ENCODE measurements at places on chromosomes 7 and 10.
A peak's percentile ranks its signal among the peaks of the same experiment; 100 is the strongest.

GRCh38 chr7:111390000-111390399 is 172.3 kb downstream of the IMMP2L start:
- DNase-seq: no peak

DNA sequence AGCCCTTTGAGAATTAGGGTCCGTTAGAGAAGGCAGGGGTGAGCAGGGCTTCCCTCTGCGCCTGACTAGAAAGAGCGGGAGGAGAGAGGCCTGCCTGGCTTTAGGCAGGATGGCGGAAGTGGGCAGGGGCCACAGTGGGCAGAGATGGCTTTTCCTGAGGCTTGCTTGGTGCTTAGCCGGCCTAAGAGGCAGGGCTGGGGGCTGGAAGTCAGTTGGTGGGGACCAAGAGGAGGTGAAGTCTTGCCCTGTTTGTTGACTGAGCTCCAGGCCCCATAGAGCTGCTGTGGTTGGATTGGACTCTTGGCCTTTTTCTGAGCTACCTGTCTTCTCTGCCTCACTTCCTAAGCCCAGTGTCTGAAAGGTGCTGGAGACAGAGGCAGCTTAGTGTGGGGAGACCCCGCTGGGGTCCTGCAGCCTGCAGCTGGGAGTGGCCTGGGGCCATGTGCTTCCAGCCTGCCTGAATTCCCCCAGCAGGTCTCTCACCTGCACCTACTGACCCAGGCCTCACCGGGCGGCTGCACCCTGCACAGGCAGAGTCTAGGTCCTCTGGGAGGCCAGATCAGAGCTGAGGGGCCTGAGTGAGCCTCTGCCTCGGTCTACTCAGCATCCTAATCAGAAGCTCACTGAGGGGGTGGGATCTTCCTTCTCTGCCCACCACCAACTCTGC is 4.8 kb downstream of the FAM241B start:
- no peak for DNase-seq

GRCh38 chr10:129193148-129193547 is 273.9 kb upstream of the MGMT start:
- no peak for DNase-seq

DNA sequence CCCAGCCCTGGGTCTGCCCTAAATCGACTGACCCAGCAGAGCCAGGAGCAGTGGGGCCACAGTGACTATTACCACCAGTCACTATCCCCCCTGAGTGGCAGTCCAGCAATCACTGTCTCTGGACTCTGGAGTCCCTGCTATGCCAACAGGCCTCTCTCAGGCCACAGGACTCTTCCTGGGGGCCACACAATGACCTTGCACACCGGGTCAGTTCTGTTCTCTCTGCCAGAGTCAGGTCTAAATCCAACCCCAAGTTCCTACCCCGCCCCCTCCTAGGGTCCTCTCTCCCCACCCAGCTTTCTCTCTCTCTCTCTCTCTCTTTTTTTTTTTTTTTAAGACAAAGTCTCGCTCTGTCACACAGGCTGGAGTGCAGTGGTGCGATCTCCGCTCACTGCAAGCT is 21.6 kb downstream of the GRID2IP start:
- no peak for DNase-seq

DNA sequence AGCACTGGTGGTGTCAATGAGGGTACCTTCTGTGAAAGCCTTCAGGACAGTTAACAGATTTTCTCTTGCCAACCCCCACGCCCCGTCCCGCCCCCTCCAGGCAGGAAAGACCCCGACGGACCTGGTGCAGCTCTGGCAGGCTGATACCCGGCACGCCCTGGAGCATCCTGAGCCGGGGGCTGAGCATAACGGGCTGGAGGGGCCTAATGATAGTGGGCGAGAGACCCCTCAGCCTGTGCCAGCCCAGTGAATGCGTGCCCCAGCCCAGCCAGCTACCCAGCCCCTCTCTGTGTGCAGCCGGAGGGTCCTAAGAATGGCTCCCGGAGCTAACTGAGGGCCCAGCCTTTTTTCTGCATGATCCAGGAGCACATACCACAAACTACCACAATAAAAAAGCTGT is 713 bp upstream of the HOGA1 start:
- no peak for DNase-seq

GRCh38 chr7:80634505-80634904 is 3.9 kb upstream of the CD36 start:
- DNase-seq: no peak

- no peak for DNase-seq
Measured at GRCh38 chr7:158068853-158069252, 518.8 kb downstream of the PTPRN2 start.

DNA sequence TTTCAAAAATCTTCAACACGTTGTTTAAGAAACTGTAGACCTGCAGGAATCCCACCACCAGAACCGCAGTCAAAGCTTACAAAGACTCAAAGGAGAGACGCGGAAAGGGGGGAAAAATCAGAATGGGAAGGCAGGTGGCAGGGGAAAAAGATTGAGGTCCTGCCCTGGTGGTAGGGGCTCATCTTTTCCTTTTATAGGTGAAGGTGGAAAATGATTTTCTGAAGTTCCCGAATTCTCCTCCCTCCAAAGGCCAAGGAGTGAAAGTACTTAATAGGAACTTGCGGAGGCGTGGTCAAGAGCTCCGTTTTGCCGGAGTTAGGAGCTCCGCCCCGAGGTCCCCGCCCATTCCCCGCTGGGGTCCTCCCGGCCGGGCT is 724 bp downstream of the BBIP1 start:
- DNase-seq: peak; percentile 93

- DNase-seq: no peak
Measured at GRCh38 chr10:128938558-128938957, 528.5 kb upstream of the MGMT start.

DNA sequence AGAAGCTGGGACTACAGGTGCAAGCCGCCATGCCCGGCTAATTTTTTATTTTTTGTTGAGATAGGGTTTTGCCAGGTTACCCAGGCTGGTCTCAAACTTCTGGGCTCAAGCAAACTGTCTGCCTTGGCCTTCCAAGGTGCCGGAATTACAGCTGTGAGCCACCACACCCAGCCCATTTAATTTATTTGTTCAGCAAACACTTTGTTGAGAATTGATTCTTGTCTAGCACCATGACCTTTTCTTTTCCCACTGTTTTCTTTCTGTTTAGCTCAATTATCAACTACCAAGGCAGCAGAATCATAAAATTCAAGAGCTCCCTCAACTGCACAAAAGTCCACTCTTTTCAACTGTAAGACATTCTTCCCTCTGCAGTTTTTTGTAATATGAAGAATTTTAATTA is 47.8 kb upstream of the PARD3 start:
- no peak for DNase-seq

DNA sequence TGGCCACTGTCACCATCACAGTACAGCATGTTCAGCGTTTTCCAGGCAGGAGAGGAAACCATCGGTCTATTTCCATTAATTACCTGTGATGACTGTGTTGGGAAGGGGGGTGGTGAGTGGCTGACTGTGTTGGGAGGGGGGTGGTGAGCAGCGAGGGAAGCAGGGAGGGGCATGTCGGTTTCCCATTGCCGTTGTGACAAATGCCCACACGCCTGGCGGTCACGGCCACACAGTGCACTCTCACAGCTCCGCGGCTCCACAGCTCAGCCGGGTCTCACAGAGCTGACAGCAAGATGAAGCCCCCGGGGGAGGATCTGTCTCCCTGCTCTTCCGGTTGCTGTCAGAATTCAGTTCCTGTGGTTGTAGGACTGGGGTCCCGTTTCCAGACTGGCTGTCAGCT is 39.0 kb downstream of the AP5Z1 start:
- DNase-seq: no peak

- no peak for DNase-seq
Measured at GRCh38 chr7:45944058-45944457, 23.0 kb upstream of the IGFBP3 start.

DNA sequence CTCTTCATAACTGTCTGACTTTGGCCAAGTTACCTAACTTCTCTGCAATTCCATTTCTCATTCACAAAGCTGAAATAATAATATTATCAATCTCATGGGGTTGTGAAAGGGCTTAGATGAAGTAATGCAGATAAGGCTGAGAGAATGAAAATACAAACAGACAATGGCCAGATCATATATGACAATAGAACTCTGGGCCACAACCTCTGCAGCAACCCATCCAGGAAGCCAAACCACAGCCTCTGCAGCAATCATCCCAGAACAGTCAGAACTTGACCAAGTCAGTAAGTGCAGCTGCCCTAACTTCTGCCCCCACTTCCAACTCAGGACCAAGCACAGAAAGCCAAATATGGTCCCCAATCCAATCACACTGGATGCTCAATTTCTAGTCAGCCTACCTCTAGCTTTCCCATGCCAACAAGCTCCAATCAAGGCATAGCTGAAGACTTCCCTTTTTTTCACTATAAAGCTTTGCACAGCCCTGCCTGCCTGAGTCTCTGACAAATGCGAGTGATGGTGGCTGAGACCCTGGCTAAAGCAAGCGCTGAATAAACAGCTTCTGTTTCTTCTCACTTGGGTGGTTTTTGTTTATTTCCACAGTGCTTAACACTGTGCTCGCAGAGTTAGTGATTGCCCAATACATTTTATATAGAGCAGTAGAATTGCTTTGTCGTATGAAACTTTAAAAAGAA is 34.8 kb upstream of the TNPO3 start:
- peak; percentile 73 for DNase-seq

DNA sequence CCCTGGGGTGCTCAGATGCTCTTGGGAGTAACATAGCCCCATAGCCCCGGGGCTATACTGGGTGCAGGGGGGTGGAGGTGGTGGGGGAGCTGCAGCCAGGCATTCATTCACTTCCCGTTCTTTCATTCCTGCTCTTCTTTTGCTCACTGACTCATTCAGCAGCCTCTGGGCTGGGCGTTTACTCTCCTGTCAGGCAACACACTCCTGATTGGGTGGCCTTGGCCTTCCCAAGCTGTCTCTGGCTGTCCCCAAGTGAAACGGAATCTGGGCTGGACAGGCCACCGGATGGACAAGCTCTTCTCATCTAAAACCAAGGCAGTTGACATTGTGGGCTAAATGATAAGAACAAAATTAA is 34.6 kb downstream of the CHST3 start:
- no peak for DNase-seq

DNA sequence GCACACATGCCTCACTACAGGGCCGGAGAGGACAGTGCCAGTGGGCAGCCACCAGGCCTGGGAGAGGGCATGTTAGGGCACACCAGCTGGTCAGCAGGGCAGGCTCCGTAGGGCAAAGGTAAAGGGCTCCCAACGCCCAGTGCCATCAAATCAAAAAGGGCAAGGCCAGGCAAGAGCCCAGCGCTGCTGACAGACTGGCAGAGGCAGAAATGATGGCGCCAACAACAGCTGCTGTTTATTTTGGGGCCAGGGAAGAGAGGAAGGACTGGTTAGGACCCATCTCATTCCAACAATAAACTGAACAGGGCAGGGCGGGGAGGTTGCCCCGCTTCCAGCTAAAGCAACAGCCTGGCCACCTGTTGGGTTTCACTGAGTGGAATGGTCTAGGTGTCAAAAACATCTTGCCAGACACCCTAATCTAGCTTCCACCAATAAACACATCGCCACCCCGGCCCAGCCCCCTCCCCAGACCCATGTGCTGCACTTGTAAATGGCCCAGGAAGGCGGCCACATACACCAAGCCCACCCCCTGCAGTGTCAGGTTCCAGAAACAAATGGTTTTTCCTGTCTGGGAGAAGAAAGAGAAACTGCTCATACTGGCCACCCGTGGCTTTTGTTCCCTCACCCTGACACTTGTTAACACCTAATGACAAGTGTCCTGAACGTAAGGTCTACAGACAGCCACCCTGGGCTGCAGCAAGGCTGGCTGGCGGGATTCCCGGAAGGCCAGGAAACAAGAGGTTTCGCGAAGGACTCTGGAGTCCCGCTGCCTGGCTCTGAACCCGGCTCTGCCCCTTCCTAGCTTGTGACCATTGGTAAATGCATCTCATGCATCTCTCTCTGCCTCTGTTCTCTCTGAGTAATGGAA is 15.3 kb downstream of the SH3PXD2A start:
- DNase-seq: no peak

DNA sequence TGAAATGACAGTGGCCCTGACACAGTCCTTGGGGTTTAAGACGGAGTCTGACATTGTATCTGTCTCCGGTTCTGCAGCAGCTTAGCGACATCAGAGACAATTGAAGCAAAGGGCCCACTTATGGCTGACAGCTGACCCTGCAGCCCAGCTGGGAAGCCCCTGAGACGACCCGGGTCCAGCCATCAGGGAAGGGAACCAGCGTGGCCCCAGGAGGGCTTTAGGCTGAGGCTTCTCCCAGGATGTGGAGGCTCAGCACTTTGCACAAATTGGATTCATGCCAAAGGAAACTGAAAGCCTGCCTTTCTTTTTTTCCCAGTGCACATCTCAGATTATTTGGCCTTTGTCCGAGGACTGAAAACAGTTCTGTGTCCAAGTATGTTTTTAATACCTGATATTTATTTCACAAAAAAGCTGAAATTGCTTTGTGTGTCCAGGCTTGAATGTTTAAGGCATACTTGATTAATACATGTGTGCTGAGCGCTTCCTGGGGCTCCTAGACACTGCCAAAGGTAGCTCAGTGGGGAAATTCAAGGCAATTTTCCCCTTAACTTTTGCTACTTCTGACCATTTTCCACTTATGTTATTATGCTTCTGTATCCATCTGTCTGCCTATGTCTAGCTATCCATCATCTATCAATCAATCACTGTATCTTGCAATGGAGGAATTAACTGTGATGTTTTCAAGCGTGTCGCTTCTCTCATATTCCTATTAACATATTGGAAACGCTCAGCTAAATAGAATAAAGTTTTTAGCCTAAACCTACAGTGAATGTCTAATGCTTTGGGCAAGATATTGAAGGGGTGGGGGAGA is 34.8 kb downstream of the KLF6 start:
- no peak for DNase-seq

GRCh38 chr7:55449205-55449991 is 84.3 kb downstream of the LANCL2 start:
- DNase-seq: no peak

DNA sequence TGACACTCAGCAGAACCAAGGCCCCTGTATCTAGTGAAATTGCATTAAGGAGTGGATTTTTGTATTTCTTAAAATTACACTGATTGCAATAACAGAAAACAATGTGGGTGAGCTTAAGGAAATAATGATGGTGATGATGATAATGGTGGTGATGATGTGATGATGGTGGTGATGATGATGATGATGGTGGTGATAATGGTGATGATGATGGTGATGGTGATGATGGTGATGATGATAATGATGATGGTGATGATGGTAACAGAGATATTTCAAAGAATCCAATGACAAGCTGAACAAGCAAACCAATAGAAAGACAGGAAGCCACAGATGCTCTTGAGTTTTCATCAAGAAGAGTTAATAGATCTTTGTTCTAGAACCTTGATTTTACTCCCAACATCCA is 630.7 kb upstream of the AUTS2 start:
- DNase-seq: no peak

GRCh38 chr7:117489911-117490310 is 10.1 kb downstream of the CFTR start:
- DNase-seq: no peak

DNA sequence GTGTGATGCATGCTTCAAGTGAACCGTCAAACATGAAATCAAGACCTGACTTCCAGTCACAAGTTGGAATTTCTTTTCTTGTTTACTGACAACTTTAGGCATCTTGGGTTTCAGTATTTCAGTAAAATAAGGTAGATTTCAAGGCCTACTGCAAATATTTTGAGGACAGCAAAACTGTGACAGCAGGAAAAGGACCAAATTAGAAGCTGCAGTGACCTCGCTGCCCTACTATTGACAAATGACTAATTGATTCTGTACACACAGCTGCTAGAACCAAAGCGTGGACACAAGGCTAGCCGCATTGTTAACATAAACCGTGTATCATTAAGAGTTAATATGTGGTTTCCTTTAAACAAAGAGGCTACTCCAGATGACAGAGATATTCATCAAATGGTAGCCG is 105.7 kb upstream of the SEC61G start:
- DNase-seq: no peak

GRCh38 chr7:1362301-1362700 is 97.0 kb downstream of the MICALL2 start:
- DNase-seq: no peak
